ENCODE measurements at places on chromosomes 2 and 18.
A peak's percentile ranks its signal among the peaks of the same experiment; 100 is the strongest.

DNA sequence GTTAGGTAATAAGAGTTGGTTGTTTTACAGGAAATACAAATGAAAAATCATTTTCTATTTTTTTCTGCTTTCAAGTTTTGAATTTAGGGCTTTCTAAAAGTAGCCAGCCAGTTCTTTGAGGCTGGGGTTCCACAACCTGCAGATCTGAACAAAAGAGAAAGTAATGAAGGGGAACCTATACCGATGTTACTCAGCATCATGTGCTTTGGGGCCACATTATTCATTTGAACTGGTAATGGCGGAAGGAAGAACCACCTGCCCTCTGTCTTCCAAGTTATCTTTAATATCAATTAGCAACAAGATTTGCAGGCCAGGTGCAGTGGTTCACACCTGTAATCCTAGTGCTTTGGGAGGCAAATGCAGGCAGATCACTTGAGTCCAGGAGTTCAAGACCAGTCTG lies 12.9 kb upstream of the MRO start:
- no peak overlapping the region for H3K4me3 ChIP-seq
- no peaks in the 10 kb centered on the region for H3K36me3 ChIP-seq
- peaks cover 6% of the 10 kb centered on the region for H3K4me1 ChIP-seq
- H3K27ac ChIP-seq = no peak overlapping the region

GRCh38 chr2:188345426-188345825 lies 53.8 kb downstream of the GULP1 start:
- no peaks in the 10 kb centered on the region for H3K27me3 ChIP-seq
- H3K4me1 ChIP-seq = no peaks in the 10 kb centered on the region

- no peaks in the 10 kb centered on the region for H3K4me1 ChIP-seq
- no peak overlapping the region for H3K27ac ChIP-seq
- H3K4me3 ChIP-seq = no peak overlapping the region
- DNase-seq = no peak
- H3K27me3 ChIP-seq = no peaks in the 10 kb centered on the region
These were observed 269.5 kb downstream of the EIPR1 start for GRCh38 chr2:3108105-3108504.

- no peaks in the 10 kb centered on the region for H3K27me3 ChIP-seq
- H3K36me3 ChIP-seq = no peaks in the 10 kb centered on the region
- H3K4me3 ChIP-seq = no peak overlapping the region
- peaks cover 27% of the 10 kb centered on the region for H3K4me1 ChIP-seq
These were observed 36.6 kb downstream of the ODC1 start for GRCh38 chr2:10411557-10411956.

DNA sequence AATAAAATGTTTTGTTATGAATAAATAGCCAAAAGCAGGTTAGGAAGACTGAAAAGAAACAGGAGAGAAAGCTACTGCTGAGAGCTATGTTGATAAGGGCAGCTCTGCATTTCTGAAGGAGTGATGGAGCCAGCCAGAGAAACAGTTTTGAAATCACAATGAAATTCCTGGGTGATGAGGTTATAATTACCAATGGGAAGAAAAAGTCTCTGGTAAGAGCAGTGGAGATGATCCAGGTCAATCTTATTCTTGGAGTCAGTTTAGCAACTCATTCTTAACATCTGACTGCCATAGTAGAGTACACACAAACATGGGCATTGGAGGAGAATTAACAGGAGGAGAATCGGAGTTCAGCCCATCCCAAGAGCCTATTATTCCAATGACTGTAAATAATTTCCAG lies 2.4 kb downstream of the ALKAL2 start:
- peak overlapping the region; percentile 44 for H3K27ac ChIP-seq
- peaks cover 24% of the 10 kb centered on the region for H3K4me1 ChIP-seq
- no peaks in the 10 kb centered on the region for H3K36me3 ChIP-seq

DNA sequence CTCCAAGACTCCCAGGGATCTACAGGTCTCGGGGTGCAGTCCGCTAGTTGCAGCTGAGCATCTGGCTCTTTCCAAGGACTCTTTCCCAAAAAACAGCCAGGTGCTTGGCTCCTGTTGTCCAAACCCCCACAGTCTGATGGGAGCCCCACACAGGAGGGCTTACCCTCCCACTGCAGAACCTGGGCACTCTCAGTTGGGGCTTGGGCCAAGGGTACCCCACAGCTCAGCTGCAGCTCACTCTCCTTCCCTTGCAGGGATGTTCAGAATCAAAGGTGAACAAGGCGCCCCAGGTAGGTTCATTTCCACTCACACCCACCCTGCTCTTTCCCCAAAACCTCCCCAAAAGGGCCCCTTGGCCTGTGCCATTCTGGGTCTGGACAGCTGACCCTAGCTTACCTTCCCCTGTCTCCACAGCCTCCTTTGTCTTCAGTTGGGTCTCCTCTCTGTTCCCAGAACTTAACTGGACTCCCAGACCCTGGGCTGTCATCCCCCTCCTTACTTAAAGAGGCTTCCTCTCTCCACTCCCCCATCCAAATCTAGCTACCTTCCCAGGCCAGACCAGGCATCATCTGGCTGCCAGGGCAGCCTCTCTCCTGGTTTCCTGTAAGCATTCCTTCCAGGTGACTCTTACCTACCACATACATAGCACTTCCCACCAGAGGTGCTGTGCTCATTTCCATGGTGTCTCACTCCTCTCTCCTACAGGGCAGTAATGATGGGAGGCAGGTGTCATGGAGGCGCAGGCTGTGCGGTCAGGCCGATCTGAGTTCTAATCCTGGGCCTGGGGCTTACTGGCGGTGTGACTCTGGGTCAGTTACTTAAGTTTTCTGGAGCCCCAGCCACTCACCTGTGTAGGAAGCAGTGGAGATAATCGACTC lies 29.5 kb downstream of the MARCO start:
- no peak overlapping the region for H3K27ac ChIP-seq
- no peak overlapping the region for H3K4me3 ChIP-seq
- no peak for DNase-seq
- no peaks in the 10 kb centered on the region for H3K36me3 ChIP-seq
- peaks cover 17% of the 10 kb centered on the region for H3K27me3 ChIP-seq

- peaks cover 29% of the 10 kb centered on the region for H3K27me3 ChIP-seq
- H3K4me3 ChIP-seq = no peak overlapping the region
- 0 out of 2 replicates have a peak overlapping the region, but pooled peaks have one; percentile 22 for H3K27ac ChIP-seq
- H3K4me1 ChIP-seq = peaks cover 15% of the 10 kb centered on the region
- DNase-seq = peak; percentile 59
- no peaks in the 10 kb centered on the region for H3K36me3 ChIP-seq
These were observed 49.0 kb upstream of the BCL2L11 start for GRCh38 chr2:111071600-111072171.

- H3K27me3 ChIP-seq = no peaks in the 10 kb centered on the region
- no peaks in the 10 kb centered on the region for H3K4me1 ChIP-seq
- DNase-seq = no peak
- no peaks in the 10 kb centered on the region for H3K36me3 ChIP-seq
These were observed 15.5 kb downstream of the LAMA1 start for GRCh38 chr18:7102131-7102530.

GRCh38 chr2:56898986-56899385 lies 715.2 kb downstream of the CCDC85A start:
- H3K27me3 ChIP-seq = no peaks in the 10 kb centered on the region
- H3K27ac ChIP-seq = no peak overlapping the region
- H3K4me1 ChIP-seq = no peaks in the 10 kb centered on the region
- peak; percentile 1 for DNase-seq
- H3K4me3 ChIP-seq = no peak overlapping the region

DNA sequence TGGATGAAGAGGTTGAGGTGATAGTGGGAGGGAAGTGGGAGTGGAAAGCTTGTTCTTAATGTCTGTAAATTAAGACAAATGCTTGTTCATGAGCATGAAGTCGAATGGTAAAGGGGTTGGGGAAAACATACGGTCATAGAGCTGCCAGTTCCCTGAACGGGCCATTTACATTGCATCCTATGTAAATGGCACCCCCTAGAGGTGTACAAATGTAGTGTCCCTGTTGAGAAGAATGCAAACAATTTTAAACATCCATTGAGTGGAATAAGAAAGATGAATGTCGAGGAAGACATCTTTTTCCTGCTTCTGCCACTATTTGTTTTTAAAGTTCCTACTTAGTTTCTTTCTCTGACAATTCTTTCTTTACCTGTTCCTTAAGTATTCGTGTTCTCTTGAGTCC lies 155.7 kb downstream of the RDH14 start:
- H3K27ac ChIP-seq = no peak overlapping the region
- no peaks in the 10 kb centered on the region for H3K27me3 ChIP-seq

- DNase-seq = no peak
- no peaks in the 10 kb centered on the region for H3K27me3 ChIP-seq
- H3K4me3 ChIP-seq = no peak overlapping the region
These were observed 10.9 kb upstream of the MYOM1 start for GRCh38 chr18:3230401-3231334.

GRCh38 chr2:201057715-201058248 lies 13.7 kb downstream of the HYCC2 start:
- H3K4me3 ChIP-seq = no peak overlapping the region
- peaks cover 4% of the 10 kb centered on the region for H3K36me3 ChIP-seq
- no peak overlapping the region for H3K27ac ChIP-seq
- no peak for DNase-seq

GRCh38 chr2:126635281-126635680 lies 20.7 kb upstream of the GYPC start:
- peak; percentile 38 for DNase-seq
- no peaks in the 10 kb centered on the region for H3K4me1 ChIP-seq
- peaks cover 3% of the 10 kb centered on the region for H3K27me3 ChIP-seq
- H3K36me3 ChIP-seq = no peaks in the 10 kb centered on the region

- no peak overlapping the region for H3K27ac ChIP-seq
- H3K4me1 ChIP-seq = no peaks in the 10 kb centered on the region
- DNase-seq = no peak
- no peaks in the 10 kb centered on the region for H3K36me3 ChIP-seq
- no peak overlapping the region for H3K4me3 ChIP-seq
These were observed 459.8 kb upstream of the FSIP2 start for GRCh38 chr2:185278761-185279160.

GRCh38 chr2:158561054-158561453 lies 104.3 kb downstream of the PKP4 start:
- H3K27me3 ChIP-seq = no peaks in the 10 kb centered on the region
- H3K4me3 ChIP-seq = no peak overlapping the region
- DNase-seq = no peak
- no peaks in the 10 kb centered on the region for H3K4me1 ChIP-seq
- H3K36me3 ChIP-seq = no peaks in the 10 kb centered on the region
- no peak overlapping the region for H3K27ac ChIP-seq

All from GM23248 (cell line).